ENCODE measurements at places on chromosomes 7 and 10.

GRCh38 chr7:256981-257646 is 32.9 kb upstream of the FOXL3 start:
- no peak for DNase-seq

- DNase-seq: no peak
Measured at GRCh38 chr7:81111358-81111757, 192.5 kb upstream of the SEMA3C start.

DNA sequence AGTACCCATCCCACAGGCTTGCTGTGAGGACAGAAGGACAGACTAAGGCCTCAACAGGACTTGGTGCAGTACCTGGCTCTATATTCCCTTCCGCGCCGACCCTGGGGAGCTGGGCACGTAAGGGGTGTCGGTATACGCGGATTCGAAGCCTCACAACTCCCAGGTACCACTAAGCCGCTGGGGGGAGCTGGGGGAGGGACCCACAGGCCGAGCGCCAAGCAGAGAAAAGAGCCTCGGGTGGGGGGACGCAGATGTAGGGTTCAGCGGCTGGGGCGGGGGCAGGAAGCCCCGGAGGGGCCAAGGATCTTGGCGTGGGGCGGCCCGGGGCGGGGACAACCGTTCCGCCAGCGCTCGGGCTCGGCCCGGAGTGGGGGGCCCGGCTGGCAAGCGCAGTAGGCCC is 126.4 kb upstream of the ZNF746 start:
- peak; percentile 43 for DNase-seq

DNA sequence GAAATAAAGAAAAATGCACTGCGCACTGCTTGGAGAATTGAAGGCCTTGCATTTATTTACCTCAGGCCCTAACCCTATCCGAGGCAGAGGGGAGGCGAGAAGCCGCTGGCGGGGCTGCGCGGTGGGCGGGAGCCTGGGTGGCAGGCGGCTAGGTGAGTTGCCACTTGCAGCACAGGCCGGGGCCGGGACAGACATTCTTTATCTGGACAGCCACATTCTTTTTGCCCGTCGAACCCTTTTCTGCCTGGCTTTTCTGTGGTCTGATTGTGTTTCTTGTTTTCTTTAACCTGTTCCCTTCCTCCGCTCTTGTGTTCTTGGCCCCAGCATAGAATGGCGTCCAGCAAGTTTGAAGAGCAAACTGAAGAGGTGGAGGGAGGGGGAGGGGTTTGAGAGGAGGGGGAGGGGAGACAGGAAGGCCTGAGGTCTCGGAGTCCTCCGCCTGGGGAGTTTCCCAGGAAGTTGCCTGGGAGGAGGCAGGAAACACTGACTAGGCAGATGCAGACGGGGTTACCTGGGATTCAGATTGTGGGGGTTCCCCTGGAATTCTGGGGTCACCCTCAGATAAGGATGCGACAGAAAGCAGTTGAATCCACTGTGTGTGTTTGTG is 5.1 kb downstream of the SHH start:
- DNase-seq: no peak

- peak; percentile 61 for DNase-seq
Measured at GRCh38 chr10:30502266-30503060, 68.5 kb downstream of the MAP3K8 start.

- DNase-seq: no peak
Measured at GRCh38 chr7:121752706-121753105, 120.3 kb upstream of the PTPRZ1 start.

DNA sequence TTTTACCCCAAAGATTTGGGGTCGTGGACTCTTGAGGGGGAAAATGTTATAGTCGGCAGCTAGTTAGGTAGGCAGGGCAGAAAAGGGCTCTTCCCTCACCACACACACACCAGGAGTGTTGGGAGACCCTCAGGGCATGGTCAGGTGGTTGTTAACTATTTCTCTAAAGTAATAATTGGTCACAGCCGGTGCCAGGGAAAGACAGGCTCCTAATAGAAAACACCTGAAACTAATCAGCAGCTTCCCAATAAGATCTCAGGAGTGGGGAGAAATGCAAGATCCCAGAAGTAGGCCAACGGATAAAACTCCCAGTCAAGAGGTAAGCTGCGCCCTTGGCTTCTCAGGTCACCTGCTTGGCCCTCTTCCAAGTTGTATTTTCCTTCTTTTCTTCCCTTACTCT is 213.1 kb downstream of the PHTF2 start:
- no peak for DNase-seq

DNA sequence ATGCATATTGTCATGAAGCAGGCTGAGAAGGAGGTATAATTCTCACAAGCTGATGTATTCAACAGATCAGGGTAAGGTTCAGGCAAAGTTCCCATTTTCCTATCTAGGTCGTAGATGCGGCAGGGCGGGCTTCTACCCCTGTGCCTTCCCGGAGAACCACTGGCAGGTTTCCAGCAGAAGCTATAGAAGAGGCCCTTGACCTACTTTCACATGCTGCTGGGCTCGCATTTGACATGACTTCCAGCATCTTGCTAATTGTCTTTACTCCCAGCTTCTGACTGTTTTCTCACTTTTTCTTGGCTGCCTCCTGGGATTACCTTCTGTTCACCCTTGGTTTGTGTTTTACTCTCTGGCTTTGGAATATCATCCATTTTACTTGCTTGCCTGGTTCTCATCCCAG is 32.6 kb upstream of the ORC5 start:
- DNase-seq: no peak

DNA sequence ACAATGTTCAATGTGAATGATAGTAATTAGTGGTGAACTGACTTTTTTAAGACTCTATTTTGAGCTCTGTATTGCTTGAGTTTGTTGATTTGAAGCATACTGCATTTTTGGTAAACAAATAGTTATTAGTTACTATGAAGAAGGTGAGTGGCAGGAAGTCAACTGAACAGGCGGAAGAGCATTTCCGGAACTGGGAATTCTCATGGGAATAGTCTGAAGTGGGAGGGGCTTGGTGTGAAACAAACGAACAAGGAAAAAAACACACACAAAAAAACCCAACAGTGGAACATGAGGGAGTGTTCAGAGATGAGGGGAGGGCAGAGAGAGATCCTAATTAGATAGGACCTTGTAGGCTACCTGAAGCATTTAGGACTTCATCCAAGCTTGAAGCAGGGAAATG is 43.9 kb upstream of the C1QL3 start:
- DNase-seq: no peak

GRCh38 chr10:132445516-132446194 is 48.7 kb downstream of the PWWP2B start:
- no peak for DNase-seq

DNA sequence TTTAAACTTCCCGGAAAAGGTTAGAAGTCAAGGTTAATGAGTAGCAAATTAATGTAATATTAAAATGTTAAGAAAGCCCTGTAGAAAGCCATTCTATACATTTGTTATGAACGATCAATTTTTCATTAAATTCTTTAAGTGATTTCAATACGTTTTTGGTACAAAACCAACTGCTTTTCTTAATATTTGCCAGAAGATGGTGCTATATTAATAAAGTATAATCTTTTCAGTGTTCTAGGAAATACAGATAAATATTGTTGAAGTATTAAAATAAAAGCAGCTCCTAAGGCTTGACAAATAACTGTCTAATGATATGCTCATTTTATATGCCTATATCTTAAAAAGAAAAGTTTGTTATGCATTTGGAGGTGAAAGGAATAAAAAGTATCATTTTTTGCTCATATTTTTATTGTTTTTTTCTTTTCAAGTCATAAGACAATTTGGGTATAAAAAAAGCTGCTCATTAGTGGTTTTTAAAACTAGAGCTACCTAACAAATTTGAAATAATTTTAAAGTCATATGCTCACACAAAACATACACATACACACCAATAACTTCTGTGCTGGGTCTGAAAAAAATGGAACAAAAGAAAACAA is 130.3 kb upstream of the POT1 start:
- no peak for DNase-seq

- no peak for DNase-seq
Measured at GRCh38 chr10:116783011-116783655, 40.8 kb upstream of the HSPA12A start.

- DNase-seq: no peak
Measured at GRCh38 chr10:60905580-60905979, 38.4 kb downstream of the RHOBTB1 start.

Data from CD4-positive, alpha-beta T cell treated with Interleukin-10 for 1 hour (primary cell).